GM12892 (cell line): ENCODE measurements at places on chromosomes 3 and 15.

GRCh38 chr15:92161039-92161670 is 232.5 kb upstream of the ST8SIA2 start:
- DNase-seq, result peak; percentile 23

GRCh38 chr15:77107068-77107467 is 36.2 kb upstream of the TSPAN3 start:
- DNase-seq, result no peak

- no peak for DNase-seq
These were observed 6.4 kb downstream of the C3orf52 start for GRCh38 chr3:112092496-112093179.

GRCh38 chr3:128994581-128995546 is 988 bp upstream of the CFAP92 start:
- no peak for DNase-seq

DNA sequence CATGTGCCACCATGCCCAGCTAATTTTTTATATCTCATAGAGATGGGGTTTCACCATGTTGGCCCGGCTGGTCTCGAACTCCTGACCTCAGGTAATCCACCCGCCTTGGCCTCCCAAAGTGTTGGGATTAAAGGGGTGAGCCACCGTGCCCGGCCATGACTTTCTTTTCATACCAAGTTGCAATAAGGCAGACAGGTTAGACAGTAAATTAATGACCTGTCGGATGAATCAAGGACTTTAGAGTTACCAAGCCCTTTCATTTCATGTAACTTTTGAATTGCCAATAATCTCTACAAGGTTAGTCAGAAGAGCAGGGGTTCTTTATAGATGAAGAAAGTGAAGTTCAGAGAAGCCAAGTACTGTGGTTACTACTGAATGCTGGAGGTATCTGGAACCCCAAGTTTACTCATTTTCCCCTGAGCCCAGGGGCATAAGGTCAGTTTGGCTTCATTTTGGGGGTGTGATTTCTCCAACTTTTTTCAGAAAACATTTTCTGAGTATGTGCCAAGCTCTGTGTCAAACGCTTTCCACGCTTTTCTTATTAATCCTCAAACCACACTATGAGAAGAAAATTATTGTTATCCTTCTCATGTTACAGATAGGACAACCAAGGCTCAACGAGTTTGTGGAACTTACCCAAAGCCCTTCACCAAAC is 11.9 kb downstream of the PRICKLE2 start:
- no peak for DNase-seq
